ENCODE measurements at places on chromosomes 1 and 21. TPM values are rescaled to one million over a fixed set of nuclear protein-coding genes. Genes with fewer than 3 reads are reported as not detected.

CLDN17 gene
- not detected for total RNA-seq

CCDC190 gene
- total RNA-seq: not detected

MMEL1 gene
- total RNA-seq: not detected

TSPAN1 gene
- 7.7 TPM for total RNA-seq

MRAP gene
- total RNA-seq: 3.4 TPM

C4BPA gene
- 792 TPM for total RNA-seq

CTNNBIP1 gene
- 24.2 TPM for total RNA-seq

TYW3 gene
- total RNA-seq: 6.6 TPM

MSH4 gene
- 0.08 TPM for total RNA-seq

PEX11B gene
- 16.1 TPM for total RNA-seq

MYOC gene
- not detected for total RNA-seq

DYNLT5 gene
- 0.28 TPM for total RNA-seq

C1orf56 gene
- 4.3 TPM for total RNA-seq

FBXO2 gene
- total RNA-seq: 15.0 TPM

ACBD6 gene
- 11.1 TPM for total RNA-seq

GJA4 gene
- total RNA-seq: 12.5 TPM

NUP210L gene
- 0.10 TPM for total RNA-seq

AKR7A2 gene
- 53.5 TPM for total RNA-seq

KHDRBS1 gene
- 24.1 TPM for total RNA-seq

MROH9 gene
- not detected for total RNA-seq

C1QA gene
- 65.3 TPM for total RNA-seq

GNG4 gene
- not detected for total RNA-seq

ZYG11A gene
- 0.40 TPM for total RNA-seq

ADCY10 gene
- total RNA-seq: 5.5 TPM

RNU1-3 gene
- 1,159 TPM for total RNA-seq

SMPDL3B gene
- total RNA-seq: 0.50 TPM

KLF17 gene
- total RNA-seq: not detected

TRIM62 gene
- total RNA-seq: 1.4 TPM

KRTAP12-2 gene
- not detected for total RNA-seq

HEYL gene
- 1.9 TPM for total RNA-seq

TMEM240 gene
- total RNA-seq: 0.98 TPM

KRTAP10-9 gene
- not detected for total RNA-seq

RAB3B gene
- 0.15 TPM for total RNA-seq

COL11A1 gene
- 0.08 TPM for total RNA-seq

MEGF6 gene
- 6.9 TPM for total RNA-seq

OLIG1 gene
- not detected for total RNA-seq

CRYBG2 gene
- total RNA-seq: 0.18 TPM

OR2G6 gene
- total RNA-seq: not detected

FLVCR1 gene
- total RNA-seq: 0.93 TPM

ABCA4 gene
- total RNA-seq: 0.83 TPM

CFAP74 gene
- total RNA-seq: 3.5 TPM

PCP4 gene
- not detected for total RNA-seq

SIM2 gene
- not detected for total RNA-seq

HCRTR1 gene
- not detected for total RNA-seq

ICOSLG gene
- 3.8 TPM for total RNA-seq

C4BPB gene
- total RNA-seq: 223 TPM

DAP3 gene
- 62.7 TPM for total RNA-seq

NBPF11 gene
- 10.9 TPM for total RNA-seq

NKAIN1 gene
- total RNA-seq: not detected

HAX1 gene
- 41.6 TPM for total RNA-seq

F13B gene
- total RNA-seq: 42.2 TPM

CD84 gene
- 3.2 TPM for total RNA-seq

LGR6 gene
- 1.4 TPM for total RNA-seq

SEMA4A gene
- total RNA-seq: 0.88 TPM

NPHS2 gene
- total RNA-seq: not detected

VWA5B1 gene
- total RNA-seq: not detected

TDRD5 gene
- not detected for total RNA-seq

SLC2A5 gene
- total RNA-seq: 0.35 TPM

ATP6V1G3 gene
- total RNA-seq: not detected
